ENCODE measurements at places on chromosomes 7 and 10.

DNA sequence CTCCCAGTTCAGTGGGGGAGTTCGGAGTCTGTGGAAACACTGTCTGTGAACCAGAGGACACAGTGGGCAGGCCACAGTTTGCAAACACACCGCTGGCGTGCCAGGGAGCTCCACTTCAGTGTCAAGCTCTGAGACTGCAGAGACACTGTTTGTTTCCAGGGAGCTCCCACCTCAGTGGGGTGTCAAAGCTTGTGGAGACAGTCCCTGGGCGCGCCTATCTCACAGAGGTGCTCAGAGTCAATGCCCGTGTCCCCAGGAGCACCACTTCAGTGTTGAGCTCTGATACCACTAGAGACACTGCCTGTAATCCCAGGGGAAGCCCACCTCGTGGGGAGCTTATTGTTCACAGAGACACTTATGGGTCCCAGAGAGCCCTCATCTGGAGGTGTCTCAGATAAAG is 4.3 kb downstream of the MYO1G start:
- no peak for DNase-seq

DNA sequence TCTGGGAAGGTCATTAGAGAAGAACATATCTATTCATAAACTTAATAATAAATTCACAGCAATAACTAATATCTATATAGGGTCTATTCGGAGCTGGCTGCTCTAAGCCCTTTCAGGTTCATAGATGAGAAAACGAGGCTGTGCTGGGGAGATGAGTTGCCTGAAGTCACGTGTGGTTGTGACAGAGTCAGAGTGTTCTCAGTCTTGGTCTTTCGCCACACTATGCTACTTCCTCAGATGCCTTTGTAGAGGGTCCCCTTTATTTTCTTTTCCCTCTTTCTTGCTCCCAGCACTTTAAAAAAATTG is 43.7 kb upstream of the FAM180A start:
- DNase-seq: no peak

DNA sequence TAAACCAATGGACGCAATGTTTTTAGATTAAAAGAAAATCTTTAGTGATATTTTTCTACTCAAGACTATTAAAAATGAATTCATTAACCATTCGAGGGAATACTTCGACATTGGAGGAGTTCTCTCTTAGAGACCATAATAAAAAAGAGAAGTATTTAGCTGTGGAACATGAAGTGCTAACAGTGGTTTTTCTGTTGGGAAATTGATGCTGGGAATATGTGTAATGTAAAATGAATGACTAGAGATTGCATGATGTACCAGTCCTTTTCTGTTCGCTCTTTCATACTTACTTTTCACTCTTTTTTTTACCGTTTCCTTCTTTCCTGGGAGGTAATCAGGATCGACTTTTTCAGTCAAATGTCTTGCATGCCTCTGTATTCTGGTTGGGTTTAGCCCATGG is 41.3 kb downstream of the ST7 start:
- DNase-seq: no peak

DNA sequence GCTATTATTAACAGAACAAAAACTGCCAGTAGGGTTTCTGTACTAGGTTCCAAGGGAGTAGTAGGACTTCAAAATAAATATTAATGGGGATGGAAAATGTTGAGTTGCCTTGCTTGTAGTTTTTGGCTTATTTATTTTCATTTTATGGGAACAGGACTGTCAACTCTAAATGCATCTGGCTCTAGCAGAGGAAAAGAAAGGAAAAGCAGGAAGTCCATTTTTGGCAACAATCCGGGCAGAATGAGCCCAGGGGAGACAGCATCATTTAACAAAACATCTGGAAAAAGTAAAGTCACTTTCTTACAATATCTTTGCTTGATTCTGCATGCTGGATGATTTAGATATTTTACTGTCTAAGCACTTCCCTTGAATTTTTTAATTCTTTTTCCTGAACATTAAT is 69.4 kb downstream of the NOC3L start:
- no peak for DNase-seq

DNA sequence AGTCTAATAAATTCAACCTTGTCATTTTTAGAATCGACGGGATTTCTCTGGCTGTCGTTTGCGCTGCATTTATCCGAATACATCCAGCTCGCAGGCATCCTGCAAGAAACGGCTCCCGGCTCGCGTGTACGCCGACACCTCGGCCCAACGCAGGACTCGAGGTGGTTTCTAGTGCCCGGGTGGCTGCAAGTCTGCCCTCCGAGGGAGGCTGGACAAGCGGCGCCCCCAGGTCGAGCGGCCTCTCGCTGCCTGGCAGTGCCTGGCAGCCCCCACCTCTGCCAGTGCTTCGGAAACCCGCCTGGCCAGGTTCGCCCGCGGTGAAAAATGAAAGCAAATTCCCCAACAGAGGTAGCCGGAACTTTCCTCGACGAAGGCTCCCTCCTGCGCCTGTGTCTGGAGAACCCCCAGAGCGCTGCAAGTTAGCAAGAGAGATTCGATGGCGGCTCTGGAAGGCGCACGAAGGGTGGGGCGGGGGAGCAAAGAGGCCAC is 5.7 kb upstream of the ZNF503 start:
- no peak for DNase-seq

GRCh38 chr10:119025336-119025735 is 4.2 kb upstream of the NANOS1 start:
- DNase-seq: peak; percentile 67

Data from astrocyte of the cerebellum (primary cell).